ENCODE measurements at places on chromosomes 12 and 14. TPM values are rescaled to one million over a fixed set of nuclear protein-coding genes. Genes with fewer than 3 reads are reported as not detected.

DNA sequence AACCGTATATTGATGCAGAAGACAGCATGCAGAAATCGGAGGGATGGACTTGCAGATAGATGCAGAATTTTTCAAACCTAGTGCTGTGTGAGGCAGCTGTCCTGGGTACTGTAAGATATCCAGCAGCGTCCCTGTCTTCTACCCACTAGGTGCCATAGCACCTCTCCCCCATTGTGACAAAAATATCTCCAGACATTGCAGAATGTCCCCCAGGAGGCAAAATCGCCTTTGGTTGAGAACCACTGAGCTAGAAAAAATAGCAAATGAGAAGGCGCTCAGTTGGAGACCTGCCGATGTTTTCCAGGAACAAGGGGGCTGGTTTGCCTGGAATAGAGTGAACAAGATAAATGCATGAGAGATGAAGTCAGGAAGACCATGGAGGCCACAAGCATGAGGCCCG lies 67.9 kb upstream of the TMEM132D start:
- no peak for DNase-seq

DNA sequence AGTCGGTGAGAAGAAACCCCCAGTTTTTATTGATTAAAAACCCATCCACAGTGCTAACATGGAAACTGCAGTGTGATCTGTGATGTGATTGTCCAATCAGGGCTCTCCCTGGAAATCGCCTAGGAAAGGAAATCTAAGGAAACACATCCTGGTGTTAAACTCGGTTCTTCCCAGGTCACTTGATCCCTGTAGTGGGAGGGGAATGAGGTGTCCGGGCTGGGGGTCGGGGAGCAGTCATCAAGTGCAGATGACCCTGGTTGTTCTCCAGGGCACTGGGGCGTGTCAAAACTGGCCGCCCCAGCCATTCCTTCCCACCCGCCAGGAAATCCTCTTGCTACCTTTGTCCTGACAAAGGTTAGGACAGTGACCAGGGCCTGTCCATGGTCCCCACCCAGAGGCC lies 20.8 kb downstream of the RAB35 start:
- DNase-seq: no peak

GRCh38 chr14:61868846-61869245 lies 106.6 kb downstream of the SNAPC1 start:
- DNase-seq: no peak

Gene MFAP5
- 220 TPM for total RNA-seq
